ENCODE measurements at places on chromosomes 3 and 15.

GRCh38 chr3:197555281-197556261, at the start of gene BDH1:
TSS of gene BDH1 (minus strand) at chr3:197555968. CDS start at chr3:197546443, 9,525 bp downstream.
- peak; percentile 76 for DNase-seq

- no peak for DNase-seq
Observed at GRCh38 chr15:66698971-66699370, 3.1 kb upstream of the SMAD6 start.

DNA sequence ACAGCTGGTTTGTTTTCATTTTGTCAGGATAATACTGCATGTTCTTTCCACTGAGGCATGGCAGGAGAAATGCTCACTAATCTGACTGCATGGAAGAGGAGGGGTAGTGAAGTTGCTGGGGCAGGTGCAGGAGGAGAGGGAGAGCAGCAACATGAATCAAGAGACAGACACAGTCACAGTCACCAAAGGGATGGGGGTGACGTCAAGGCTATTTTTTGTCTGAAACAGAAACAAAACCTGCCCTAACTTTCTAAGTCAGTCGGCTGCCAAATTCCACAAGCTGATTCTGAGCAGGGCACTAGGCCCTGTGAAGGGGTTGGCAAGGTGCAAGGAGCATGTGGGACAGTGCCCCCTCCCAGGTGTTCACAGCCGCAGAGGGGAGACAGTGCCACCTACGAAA, 186.6 kb upstream of the NSMCE3 start:
- no peak for DNase-seq

GRCh38 chr15:72342385-72342784, 22.4 kb upstream of the CELF6 start:
- no peak for DNase-seq

GRCh38 chr3:15223685-15224572, 17.9 kb downstream of the CAPN7 start:
- DNase-seq = no peak

DNA sequence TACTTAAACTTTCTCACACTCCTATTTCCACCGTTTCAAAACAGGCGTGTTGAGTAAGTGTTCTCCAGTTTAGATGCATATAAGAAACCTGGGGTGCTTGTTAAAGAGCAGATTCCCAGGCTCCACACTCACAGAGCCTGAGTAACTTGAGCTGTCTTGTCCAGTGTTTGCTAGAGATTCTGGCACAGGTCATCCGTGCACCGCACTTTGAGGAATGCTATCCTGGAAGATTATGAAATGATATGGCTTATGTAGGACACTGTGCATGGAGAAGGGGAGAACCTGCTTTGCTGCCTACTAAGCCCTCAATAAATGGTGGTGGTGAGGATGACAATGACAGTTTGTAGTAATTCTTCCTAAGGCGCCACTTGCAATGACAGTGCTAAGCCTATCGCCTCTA, 273.7 kb downstream of the PDZRN3 start:
- no peak for DNase-seq

GRCh38 chr3:128033102-128033501, 19.1 kb upstream of the SEC61A1 start:
- no peak for DNase-seq

Measured in KG1 (cell line).